ENCODE measurements at places on chromosomes 1 and 21. TPM values are rescaled to one million over a fixed set of nuclear protein-coding genes. Genes with fewer than 3 reads are reported as not detected.

Gene ZNF648
- total RNA-seq, result not detected

Gene KIF14
- 0.79 TPM for total RNA-seq

Gene CYP4B1
- not detected for total RNA-seq

Gene SOX13
- total RNA-seq, result 8.8 TPM

Gene S100A7A
- total RNA-seq, result not detected

Gene KLHL17
- total RNA-seq, result 4.5 TPM

Gene NR1I3
- not detected for total RNA-seq

DNA sequence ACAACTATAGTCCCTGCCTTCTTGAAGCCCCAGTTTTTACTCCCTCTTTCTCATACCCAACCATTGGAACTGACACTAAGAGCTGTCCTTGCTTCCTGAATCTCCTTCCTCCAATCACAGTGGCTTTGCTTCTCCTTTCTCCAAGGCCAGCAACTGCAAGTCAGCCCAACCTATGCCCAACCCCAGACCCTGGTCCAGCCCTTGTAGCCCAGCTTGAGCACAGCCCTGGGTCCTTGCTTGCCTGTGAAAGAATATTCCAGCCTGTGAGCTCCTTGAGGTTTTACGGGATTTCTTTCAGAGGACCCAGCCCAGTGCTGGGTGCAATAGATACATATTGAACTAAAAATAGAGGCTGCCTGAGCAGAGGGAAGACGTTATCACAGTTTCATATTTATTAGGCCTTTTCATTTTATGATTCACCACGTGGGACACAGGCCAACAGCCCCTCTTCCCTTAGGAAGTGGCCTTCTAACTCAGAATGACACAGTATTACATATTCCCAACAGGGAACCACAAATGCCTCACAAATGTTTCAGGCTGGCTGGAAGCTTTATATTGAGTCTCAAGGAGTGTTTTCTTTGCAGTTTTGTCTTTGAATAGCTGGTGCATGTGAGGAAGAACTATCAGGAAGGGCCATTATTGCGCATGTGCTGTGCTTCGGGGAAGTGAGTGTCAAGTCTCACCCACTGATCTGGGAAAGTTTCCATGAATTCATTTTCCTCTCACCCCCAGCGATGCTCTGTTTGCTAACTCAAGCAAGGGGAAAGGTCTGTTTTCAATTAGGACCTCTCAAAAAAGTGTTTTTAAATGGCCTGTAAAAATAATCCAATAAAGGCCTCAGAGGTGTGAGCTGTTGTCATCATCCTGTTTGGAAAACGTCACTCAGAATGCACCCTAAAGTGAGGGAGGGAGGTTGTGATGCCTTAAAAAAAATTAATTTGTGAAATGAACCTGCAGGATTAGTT lies 92.3 kb upstream of the NFIA start:
- peak; percentile 65 for DNase-seq

DNA sequence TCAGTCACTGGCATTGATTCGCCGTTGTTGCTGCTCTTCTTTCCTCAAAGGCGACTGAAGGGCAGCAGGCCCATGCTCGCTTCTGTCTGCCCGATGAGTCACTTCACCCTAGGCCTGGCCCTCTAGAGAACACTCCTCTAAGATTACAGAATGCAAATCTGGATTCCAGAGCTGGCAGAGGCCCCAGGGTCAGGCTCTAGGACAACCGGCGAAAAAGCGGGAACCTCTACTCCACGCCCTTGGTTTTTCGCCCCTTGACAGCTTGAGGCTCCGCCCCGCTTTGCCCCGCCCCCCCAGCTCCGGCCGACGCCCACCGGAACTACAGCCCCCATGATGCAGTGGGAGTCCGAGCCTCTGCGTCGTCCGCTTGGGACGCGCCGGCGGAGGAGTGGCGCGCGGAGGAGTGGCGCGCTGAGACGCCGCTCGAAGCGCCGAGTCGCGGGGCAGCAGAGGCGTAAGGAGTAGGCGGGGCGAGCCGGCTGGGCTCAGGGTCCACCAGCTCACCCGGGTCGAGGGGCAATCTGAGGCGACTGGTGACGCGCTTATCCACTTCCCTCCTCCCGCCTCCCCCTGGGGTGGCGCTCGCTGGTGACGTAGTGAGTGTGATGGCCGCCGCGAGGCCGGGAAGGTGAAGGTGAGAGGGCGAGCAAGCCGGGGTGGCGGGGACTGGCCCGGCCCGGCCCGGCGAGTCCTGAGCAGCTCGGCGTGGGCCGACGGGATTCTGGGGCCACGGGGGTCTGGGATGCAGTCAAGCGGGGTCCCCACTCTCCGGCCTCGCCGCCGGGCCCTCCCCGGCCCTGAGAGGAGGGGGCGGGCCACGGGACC lies at the start of gene MFN2:
Gene MFN2, plus strand, starts transcription at position 594 of the 825 bp plus-strand sequence. CDS start 8,725 bp downstream, outside the sequence.
- peak; percentile 95 for DNase-seq

DNA sequence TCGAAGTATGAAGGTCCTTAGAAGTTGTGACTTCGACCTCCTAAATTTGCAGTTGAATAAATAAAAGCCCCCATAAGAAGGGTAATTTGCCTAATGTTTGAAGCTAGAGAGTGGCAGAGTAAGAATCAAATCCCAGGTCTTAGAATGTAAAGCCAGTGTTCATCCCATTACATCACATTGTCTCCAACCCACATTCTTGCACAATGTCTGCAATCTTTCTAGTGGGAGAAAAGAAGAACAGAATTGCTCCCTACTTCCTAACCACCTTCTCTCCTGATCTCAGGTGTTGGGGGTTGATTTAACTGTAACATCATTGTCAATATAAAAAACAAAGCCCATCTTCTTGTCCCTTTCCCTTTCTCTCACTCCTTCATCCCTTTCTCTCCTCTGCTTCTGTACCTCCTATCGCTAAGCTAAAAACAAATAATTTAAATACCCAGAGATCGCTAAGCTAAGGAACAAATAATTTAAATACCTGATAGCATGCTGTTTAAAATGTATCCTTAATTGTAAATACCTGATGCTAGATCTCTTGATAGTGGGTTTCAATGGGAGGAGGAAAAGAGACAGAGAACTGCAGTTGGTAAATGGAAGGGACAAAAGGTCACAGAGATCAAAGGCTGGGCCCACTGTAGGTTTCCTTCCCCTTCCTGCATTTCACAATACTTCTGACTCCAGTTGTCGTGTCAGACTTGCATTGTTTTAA lies 32.1 kb upstream of the CCDC190 start:
- peak; percentile 52 for DNase-seq

DNA sequence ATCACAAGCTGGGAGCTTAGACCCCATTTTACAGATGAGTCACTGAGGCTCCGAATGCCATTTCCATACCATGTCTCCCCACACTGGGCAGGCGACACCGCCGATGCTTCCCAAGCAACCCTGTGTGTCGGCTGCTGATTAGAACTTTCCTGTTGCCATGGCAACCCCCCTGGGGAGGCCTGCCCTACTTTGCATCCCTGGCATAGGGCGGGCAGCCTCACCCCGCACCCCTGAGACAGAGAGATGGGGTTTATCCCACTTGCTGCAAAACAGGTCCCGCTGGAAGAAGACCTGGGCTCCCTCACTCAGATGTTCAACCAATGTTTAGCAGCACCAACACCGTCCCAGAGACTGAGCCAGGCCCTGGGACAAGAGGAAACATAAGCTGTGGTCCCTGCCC lies 81.5 kb downstream of the CAMK2N1 start:
- DNase-seq, result no peak

- peak; percentile 14 for DNase-seq
Observed at GRCh38 chr1:170518965-170519364, 13.0 kb upstream of the GORAB start.

DNA sequence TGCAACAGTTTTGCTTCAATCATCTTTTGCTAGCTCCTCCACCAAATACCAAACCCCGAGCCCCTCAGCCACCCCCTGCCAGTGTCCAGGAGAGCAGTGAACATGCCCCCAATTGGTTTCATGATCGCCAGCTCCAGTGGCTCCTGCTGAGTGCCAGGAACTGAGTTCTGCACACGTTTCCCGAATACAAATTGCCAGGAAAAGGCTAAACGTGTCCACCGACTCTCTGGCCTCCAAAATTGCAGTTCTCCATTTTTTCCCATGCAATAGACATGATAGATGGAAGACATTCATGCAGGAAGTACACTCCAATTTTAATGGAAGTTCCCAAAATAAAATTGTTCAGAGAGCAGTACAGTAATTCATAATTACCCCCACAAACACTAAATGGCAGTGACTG lies 101.3 kb downstream of the SPSB1 start:
- DNase-seq, result no peak

DNA sequence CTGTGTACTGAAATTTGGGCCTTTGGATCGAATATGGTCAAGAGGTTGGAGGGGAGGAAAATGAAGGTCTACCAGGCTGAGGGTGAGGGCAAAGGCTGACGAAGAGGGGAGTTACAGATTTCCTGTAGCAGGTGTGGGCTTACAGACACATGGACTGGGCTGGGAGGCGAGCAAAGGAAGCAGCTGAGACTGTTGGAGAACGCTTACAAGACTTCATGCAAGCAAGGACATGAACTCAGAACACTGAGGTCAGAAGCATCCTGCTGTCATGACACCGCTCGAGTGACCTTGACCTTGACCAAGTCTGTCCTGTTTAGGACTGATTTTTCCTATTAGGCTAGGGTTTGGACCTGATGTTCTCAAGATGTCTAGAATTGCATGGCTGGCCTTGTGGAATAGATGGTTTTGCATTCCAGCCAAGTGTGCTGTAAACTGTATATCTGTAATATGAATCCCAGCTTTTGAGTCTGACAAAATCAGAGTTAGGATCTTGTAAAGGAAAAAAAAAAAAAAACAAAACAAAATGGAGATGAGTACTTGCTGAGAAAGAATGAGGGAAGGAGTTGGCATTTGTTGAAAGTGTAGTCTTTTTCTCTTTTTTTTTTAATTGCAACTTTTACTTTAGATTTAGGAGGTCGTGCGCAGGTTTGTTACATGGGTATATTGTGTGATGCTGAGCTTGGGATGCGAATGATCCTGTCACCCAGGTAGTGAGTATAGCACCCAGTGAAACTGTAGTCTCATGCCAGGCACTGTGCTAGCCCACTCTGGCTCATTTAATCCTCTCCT lies 5.8 kb downstream of the ELF3 start:
- DNase-seq, result peak; percentile 38

DNA sequence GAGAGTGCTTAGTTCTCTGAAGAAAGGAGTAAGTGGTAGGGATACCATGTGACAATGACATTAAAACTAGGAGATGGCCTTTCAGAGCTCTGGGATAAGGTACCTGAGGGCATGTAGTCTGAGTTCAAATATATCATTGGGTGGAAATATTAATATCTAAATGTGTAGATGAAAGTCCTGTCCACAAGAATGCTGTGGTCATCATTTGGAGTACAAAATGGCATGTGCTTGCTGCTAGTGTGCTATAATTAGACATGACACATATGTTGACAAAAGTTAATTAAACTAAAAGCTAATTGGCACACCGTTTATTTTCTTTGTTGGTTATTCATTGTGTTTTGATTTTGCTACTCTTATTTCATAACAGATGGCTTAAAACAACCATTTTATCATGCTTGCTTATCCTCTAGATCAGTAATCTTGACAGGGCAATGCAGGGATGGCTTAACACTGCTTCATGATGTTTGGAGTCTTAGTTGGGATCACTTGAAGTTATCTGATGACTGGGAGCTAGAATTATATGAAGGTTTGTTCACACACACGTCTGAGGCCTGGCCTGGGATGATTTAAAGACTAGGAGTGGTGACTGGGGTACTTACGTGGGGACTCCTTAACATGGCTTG lies 31.0 kb downstream of the CC2D1B start:
- no peak for DNase-seq

DNA sequence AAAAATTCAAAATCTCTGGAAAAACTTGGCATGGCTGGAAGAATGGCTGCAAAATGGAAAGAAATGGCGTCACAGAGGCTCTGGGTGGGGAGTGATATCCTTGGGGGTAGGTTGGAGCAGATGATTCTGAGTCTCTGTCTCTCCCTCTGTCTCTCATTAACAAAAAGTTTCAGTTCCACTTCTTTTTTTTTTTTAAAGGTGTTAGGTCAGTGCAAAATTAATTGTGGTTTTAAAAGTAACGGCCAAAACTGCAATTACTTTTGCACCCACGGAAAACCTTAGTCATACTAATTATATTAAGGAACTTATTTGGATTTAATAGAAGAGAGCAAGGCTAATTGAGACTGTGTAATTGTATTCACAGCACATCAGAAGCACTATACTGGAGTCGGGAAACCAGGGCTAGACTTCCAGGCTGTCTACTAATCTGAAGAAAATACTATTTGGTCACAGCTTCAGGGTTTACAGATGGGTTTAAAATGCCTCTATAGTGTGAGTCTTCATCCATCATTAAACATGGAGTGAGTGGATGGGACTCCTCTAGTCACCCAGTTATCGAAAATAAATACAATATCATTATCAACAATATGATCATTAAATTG lies 289.1 kb upstream of the PLD5 start:
- no peak for DNase-seq

- no peak for DNase-seq
Observed at GRCh38 chr1:234690872-234691271, 80.9 kb upstream of the IRF2BP2 start.

- DNase-seq, result no peak
Observed at GRCh38 chr1:93677729-93678128, 3.9 kb downstream of the BCAR3 start.

GRCh38 chr1:156090138-156090839 lies 8.0 kb upstream of the MEX3A start:
- no peak for DNase-seq

DNA sequence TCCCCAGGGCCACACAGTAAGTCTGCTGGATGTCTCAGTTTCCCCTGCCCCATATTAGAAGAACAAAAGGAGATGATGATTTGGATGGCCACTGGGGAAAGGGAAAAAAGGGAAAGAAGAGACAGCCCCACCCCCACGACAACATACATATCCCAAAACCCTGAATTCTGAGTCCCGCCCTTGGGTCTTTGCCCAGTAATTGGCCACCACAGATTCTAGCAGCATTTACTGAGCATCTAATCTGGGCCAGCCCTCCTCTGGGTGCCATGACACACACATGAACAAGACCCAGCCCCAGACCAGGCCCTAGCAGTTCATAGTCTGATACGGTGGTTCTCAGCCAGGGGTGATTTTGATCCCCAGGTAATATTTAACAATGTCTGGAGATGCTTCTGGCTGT lies 5.2 kb upstream of the TTC4 start:
- no peak for DNase-seq

DNA sequence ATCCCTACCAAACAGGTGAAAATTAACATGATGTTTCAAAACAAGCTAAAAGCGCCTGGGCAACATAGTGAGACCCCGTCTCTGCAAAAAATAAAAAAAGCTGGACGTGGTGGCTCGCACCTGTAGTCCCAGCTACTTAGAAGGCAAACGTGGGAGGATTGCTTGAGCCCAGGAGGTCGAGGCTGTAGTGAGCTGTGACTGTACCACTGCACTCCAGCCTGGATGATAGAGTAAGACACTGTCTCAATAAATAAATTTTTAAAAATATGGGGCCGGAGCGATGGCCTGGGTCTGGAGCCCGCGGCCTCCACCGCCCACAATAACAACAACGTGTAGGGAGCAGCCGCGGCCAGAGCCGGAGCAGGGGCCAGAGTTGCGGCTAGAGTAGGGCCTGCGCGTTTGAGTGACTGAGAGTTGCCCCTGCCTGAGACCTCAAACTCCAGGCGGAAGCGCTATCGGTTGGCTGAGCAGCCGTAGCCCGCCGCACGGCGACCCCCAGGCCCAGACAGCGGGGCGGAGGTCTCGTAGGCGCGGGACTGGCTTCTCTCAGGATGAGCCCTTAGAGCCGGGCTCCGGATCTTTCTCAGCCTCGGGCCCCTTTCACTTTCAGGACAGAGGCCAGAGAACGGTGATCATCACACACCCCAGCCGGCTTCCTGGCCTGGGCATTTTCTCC lies 41.4 kb downstream of the ZMYM1 start:
- no peak for DNase-seq

Data from bronchial epithelial cell (primary cell).